ENCODE measurements at places on chromosomes 7 and 10. TPM values are rescaled to one million over a fixed set of nuclear protein-coding genes. Genes with fewer than 3 reads are reported as not detected.

The AASS gene
- 48.5 TPM for total RNA-seq

The HOXA9 gene
- 8.6 TPM for total RNA-seq

The FGFR2 gene
- total RNA-seq = 9.2 TPM

The HMX3 gene
- not detected for total RNA-seq

The SLC26A3 gene
- not detected for total RNA-seq

The SPDYE6 gene
- total RNA-seq = not detected

The DGKI gene
- 15.5 TPM for total RNA-seq

The CDNF gene
- 0.51 TPM for total RNA-seq

The CALCR gene
- not detected for total RNA-seq

The HTR7 gene
- 22.9 TPM for total RNA-seq

The AOC1 gene
- total RNA-seq = not detected

The LRIT1 gene
- not detected for total RNA-seq

The VWC2 gene
- not detected for total RNA-seq

The SEMA3C gene
- total RNA-seq = 455 TPM

The GJD4 gene
- total RNA-seq = not detected

The INHBA gene
- 257 TPM for total RNA-seq

The PILRB gene
- total RNA-seq = 10.4 TPM

The TFR2 gene
- 0.89 TPM for total RNA-seq

The EBLN1 gene
- total RNA-seq = not detected

The AKR1C8 gene
- not detected for total RNA-seq

The LEP gene
- total RNA-seq = not detected

The ANKRD30A gene
- total RNA-seq = not detected

The HNRNPA2B1 gene
- total RNA-seq = 105 TPM

The PTPRN2 gene
- total RNA-seq = under 0.01 TPM

The CYP26A1 gene
- not detected for total RNA-seq

The RASA4B gene
- 2.5 TPM for total RNA-seq

The SCART1 gene
- 2.7 TPM for total RNA-seq

The DRGX gene
- not detected for total RNA-seq

The UTF1 gene
- not detected for total RNA-seq

The ZNF777 gene
- total RNA-seq = 3.9 TPM

The PARP12 gene
- 17.3 TPM for total RNA-seq

The IL6 gene
- total RNA-seq = 23.2 TPM

The TAS2R39 gene
- not detected for total RNA-seq

The TNS3 gene
- total RNA-seq = 78.2 TPM

The CYP3A4 gene
- total RNA-seq = not detected

The ASB15 gene
- total RNA-seq = not detected

The SIRT1 gene
- 14.6 TPM for total RNA-seq

The LYZL2 gene
- not detected for total RNA-seq

The SEMA3E gene
- total RNA-seq = 0.18 TPM

The NOLC1 gene
- 19.6 TPM for total RNA-seq

The CLDN12 gene
- total RNA-seq = 60.8 TPM

Measured in smooth muscle cell of the umbilical artery (primary cell).